CD4-positive, alpha-beta T cell treated with Interferon gamma for 1 hour (primary cell): ENCODE measurements at places on chromosomes 12 and 14.

GRCh38 chr14:81946375-81946774 is 412.7 kb upstream of the SEL1L start:
- DNase-seq, result no peak

DNA sequence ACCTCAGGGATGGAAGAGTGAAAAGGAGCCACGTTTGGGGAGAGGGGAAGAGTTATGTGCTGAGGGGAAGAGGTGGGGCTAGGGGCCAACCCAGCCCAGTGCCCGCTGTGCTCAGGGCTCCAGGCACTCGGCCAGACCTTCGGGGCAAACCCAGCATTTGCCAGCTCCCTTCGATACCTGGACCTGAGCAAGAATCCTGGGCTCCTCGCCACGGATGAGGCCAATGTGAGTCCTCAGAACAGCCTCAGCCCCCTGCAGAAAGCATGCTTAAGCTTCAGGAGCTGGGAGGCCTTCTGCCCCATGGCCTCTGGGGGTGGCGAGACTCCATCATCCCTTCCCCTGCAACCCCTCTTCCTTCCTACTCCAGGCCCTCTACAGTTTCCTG is 5.0 kb downstream of the CARMIL3 start:
- DNase-seq, result no peak

- no peak for DNase-seq
Measured at GRCh38 chr14:24422261-24422660, 7.2 kb downstream of the CBLN3 start.

GRCh38 chr12:115762936-115763335 is 514.6 kb downstream of the MED13L start:
- no peak for DNase-seq

DNA sequence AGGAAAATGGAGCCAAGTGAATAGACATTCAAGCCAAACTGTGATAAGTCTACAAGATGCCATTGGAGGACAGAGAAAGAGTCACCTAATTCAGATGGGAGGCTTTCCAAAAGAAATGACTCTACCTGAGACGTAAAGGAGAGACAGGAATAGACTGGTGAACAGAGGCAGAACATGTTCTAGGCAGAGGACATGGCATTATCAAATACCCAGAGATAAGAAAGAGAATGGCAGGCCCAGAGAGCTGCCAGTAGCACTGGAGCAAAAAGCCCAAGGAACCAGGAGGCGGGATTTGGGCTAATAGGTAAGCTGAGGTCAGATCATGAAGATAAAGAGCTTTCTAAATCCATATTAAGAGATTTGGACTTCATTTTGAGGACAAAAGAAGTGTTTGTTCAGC is 207.1 kb downstream of the AKAP6 start:
- no peak for DNase-seq

DNA sequence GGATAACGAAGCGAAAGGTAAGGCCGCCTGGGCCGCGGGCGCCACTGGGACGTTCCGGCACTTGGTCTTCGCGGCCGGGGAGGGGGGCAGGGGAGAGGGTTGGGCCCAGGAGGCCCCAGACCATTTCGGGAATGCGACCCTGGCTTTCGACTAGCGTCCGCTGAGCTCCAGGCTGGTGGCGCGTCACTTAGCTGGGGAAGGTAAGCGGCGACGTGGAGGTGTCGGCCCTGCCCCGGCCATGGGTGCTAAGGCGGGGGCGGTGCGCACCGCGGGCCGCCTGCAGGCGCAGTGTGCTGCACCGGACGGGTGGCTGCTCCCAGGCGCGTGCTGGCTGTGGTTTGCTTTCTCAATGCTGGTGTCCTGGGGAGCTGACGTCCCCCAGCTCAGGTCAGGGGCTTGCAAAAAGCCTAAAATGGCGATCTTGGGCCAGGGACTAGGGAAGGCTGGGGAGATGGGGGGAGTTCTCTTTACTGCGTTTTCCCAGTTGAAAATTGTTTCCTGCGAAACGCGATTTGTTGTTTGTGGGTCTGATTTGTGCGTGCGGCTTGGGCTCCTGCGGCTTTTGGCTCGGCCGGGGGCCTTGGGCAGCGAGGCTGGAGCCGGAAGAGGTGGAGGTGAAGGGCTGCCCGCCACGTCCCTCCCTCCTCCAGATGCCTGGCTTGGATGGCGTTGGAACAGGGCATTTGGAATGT is 1.2 kb downstream of the HOXC10 start:
- no peak for DNase-seq

DNA sequence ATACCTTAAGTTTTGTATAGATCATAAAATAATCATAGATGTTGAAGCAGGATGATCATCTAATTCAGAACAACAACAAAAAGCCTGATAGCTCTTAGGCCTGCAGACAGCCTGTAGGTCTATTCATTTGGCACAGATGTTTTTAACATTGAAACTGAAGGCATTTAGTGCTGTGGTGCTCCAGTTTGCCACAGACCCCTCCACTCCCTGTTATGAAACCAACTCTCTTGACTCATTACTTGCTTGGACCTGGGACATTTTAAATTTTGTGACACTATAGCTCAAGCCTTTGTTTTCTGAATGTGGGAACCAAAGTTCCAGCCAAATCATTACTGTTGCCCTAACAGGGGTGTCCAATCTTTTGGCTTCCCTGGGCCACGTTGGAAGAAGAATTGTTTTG is 9.1 kb downstream of the PRKCH start:
- DNase-seq, result no peak

- no peak for DNase-seq
Measured at GRCh38 chr12:13534645-13535398, 338.3 kb downstream of the EMP1 start.

DNA sequence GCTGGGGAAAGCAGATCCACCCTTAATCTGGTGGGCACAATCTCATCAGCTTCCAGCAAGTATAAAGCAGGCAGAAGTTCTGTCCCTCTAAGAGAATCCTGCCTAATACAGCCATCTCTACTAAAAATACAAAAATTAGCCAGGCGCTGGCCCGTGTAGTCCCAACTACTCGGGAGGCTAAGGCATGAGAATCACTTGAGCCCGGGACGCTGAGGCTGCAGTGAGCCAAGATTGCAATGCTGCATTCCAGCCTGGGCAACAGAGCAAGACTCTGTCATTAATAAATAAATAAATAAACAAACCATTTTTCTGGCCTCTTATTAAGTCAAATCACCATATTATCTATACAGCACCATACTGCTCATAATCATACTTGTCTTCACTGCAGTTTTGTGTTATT is 111.2 kb downstream of the MED13L start:
- DNase-seq, result no peak

DNA sequence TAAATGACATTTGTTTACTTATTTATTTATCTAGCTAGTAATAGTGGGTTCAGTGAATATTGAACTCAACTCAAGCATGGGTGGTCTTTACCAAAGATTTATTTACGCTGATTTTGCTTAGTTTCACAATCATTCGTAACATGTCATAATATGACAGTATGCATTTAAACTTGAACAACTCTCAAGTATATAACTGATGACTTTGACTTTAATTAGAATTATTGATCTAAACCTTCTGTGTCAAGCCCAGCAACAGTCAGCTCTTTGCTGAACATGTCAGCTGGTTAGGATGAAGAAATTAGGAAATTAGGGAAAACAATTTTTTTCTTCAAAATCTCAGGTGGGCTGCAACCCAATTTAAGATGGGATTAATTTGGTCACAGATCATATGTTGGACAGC is 210.5 kb upstream of the G2E3 start:
- no peak for DNase-seq

DNA sequence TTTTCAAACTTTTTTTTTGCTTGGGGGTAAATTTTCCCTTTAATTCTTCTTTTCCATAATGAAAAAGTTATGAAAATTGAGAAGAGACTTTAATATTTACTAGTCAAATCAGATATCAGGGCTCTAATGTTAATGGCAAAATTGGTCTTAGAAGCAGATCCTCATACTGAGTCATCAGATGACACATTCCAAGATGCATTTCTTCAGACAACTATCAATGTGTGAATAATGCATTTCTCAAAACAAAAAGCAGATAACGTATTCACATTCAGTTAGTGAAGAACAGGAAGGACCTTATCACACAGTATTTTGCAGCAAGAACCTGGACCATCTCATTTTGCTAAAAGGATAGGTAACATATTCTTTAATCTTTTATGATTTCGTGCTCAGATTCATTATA is 130.7 kb downstream of the GPHN start:
- no peak for DNase-seq

- DNase-seq, result no peak
Measured at GRCh38 chr12:18158774-18159557, 69.0 kb upstream of the RERGL start.

GRCh38 chr12:21773263-21773741 is 1.2 kb downstream of the KCNJ8 start:
- no peak for DNase-seq

GRCh38 chr12:77685112-77685511 is 145.6 kb upstream of the NAV3 start:
- DNase-seq, result no peak

- DNase-seq, result no peak
Measured at GRCh38 chr14:51342226-51342625, 102.2 kb downstream of the TMX1 start.

- DNase-seq, result peak; percentile 76
Measured at GRCh38 chr14:92726135-92726932, 22.1 kb downstream of the LGMN start.

GRCh38 chr12:67727702-67728666 is 79.4 kb downstream of the DYRK2 start:
- no peak for DNase-seq

- DNase-seq, result no peak
Measured at GRCh38 chr14:51950007-51950406, 39.3 kb upstream of the RTRAF start.

- DNase-seq, result no peak
Measured at GRCh38 chr12:81081726-81082125, 3.8 kb downstream of the ACSS3 start.

GRCh38 chr12:56213878-56214277 is 7.8 kb downstream of the RNF41 start:
- DNase-seq, result no peak

DNA sequence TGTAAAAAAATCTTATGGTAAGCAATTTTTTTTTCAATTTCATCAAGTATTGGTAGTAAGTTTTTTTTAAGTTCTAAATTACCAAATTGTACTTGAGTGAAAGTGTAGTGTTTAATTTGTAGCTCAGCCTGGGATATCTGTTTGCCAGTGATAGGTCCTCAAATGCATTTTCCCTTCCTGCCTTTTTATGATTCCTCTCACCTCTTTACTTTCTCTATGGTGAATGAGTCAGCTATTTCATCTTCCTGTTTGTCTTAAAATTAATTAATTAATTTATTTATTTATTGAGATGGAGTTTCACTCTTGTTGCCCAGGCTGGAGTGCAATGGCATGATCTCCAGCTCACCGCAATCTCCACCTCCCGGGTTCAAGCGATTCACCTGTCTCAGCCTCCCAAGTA is 10.6 kb downstream of the SRP54 start:
- no peak for DNase-seq

DNA sequence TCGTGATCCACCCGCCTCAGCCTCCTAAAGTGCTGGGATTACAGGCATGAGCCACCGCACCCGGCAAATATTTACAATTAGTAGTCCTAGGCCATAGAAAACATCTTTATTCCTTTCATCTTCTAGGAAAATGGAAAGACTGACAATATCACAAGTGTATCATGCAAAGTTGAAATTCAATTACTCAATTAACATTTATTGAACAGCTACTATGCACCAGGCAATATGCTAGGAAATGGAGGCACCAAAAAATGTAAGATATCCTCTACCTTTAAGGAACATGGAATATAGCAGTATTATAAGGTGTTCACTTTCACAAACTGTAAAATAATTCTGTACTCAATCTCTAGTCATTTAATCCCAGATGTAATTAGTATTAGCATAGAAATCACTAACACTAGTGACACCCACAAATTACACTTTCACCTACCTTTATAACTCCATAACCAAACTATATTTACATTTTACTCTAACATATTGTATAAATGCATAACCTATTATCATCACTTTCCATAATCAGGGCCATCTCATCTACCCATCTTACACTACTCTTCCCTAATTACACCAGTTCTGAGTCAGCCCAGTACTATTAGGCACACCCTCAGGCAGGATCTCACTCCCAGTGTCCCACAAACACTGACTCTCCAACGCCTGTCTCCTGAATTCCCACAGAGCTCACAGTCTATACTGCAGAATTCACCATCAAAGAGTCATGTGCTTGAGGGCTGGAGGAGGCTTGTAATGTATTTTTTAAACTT is 10.4 kb downstream of the CORO1C start:
- no peak for DNase-seq

DNA sequence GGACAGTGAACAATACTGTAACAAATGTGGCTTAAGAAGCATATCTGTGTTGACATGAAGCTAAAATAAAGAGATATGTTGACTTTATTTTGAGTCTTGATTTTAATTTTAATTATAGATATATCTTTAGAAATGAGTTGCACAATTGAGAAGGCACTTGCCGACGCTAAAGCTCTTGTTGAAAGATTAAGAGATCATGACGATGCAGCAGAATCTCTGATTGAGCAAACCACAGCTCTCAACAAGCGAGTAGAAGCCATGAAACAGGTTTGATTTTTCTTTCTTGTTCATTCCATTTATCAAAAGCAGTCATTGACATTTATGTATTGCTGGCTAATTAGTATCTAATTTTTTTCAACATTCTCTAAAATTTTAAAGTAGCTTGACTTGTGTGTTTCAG is 15.8 kb downstream of the FGFR1OP2 start:
- DNase-seq, result no peak

- no peak for DNase-seq
Measured at GRCh38 chr12:79275631-79276030, 411.1 kb downstream of the SYT1 start.

- DNase-seq, result no peak
Measured at GRCh38 chr12:34526946-34527345, 504.6 kb downstream of the ALG10 start.

GRCh38 chr14:89284333-89285058 is 132.5 kb downstream of the FOXN3 start:
- no peak for DNase-seq

DNA sequence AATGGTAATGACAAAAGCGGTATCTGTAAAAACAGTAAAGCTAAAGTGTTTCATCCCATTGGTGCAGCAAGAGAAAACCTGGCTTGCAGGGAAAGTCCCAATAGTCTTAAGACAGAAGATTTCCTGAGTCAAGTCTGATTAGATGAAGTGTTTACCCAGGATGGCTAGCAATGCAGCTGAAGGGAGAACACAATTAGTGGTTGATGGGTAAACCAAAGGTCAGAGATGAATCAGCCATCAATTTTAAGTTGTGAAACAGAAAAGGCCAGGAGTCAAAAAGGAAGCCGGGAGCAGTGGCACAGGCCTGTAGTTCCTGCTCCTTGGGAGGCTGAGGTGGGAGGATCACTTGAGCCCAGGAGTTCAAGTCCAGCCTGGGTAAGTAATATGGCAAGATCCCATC is 52.6 kb downstream of the SEC23A start:
- DNase-seq, result no peak

GRCh38 chr14:42222924-42223471 is 616.3 kb downstream of the LRFN5 start:
- no peak for DNase-seq

DNA sequence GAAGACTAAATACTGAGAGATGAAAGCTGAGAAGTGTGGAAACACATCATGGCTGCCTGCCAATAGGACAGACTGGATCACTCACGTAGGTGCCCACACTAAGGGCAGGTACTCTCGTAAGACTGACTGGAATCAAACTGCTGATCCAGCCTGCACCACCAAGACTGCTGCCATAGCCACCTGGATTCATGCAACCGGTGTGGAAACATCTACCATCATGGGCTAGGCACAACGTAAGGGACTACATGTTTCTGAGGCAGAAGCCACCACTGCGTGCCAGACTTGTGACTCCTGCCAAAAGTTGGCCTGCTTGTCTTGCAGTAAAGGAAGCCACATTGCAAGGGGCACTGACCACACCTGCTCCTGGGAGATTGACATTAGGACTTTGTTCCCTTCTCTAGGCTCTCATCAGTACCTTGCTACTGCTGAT is 3.8 kb downstream of the POMT2 start:
- DNase-seq, result no peak

- no peak for DNase-seq
Measured at GRCh38 chr12:5631497-5631896, 199.6 kb downstream of the NTF3 start.
